ENCODE measurements at places on chromosomes 2 and 18. TPM values are rescaled to one million over a fixed set of nuclear protein-coding genes. Genes with fewer than 3 reads are reported as not detected.

GRCh38 chr2:101150306-101151145 is 656 bp downstream of the TBC1D8 start:
- peak; percentile 9 for ATAC-seq

DNA sequence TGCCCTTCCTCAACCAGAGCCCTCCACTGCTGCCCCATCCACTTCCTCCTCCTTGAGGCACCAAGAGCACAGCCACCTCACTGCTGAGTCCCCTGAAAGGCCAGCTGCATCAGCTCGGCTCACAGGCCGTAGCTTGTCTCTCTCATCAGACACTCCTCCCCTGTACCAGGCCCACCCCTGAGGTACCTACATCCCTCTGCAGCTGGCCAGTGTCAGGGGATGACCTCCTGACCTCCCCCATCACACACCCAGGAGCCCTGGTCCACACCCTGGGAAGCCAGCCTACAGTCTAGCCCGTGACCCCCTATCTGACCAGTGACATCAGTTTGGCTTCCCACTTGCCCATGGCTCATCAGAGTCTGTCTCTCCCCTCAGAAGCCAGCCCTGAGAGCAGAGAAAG is 205.6 kb downstream of the TNS1 start:
- ATAC-seq: no peak

DNA sequence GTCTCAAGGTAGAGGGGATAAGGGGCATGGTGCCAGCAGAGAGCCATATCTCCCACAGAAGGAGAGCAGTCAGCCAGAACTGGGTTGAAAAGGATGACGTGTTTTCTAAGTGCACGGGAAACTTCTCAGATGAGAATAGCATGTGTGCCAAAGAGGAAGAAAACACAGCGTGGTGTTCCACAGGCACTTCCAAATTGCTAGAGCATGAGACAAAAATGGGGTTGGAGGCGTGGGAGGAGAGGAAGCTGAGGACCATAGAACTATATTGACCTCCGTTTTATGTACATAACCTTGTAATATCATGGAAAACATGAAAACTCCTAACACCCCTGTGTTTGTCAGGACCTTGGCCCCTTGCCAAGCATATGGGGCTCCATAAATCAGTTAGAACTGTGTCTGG is 682.7 kb upstream of the RAB6C start:
- no peak for ATAC-seq

DNA sequence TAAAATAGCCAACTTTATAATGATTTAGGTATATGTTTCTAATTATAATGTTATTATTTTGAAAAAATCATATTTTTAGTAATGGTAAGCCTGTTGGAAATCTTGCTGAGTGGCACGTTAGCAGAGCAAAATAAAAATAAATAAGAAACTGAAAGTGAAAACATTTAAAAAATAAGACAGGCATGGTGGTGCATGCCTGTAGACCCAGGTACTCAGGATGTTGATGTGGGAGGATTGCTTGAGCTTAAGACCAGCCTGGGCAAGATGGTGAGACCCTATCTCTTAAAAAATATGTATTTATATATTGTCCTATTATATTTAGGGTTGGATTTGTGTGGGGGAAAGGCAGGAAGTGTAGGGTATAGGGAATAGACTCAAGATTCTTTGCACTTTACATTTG is 15.8 kb upstream of the ANKRD12 start:
- ATAC-seq: no peak

DNA sequence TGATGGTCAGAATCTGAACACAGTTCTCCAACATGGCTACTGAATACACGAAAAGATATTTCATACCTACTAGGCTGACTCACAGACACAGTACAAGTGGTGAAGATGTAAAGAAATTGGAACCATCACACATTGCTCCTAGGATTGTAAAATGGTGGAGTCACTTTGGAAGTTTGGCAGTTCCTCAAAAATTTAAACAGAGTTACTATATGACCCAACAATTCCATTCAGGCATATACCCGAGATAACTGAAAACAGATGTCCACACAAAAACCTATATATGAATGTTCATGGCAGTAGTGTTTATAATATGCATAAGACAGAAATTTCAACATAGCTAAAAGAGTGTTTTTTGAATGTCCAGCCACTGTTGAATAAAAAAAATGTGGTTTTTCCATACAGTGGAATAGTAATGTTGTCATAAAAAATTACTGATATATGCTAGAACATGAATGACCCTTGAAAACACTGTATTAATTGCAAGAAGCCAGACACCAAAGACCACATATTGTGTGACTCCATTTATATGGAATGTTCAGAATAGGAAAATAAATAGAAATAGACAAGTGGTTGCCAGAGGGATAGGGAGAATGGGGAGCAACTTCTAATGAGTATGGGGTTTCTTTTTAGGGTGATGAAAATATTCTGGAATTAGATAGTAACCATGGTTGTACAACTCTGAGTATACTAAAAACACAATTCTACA is 10.1 kb downstream of the RMP24 start:
- ATAC-seq: no peak

GRCh38 chr2:200756618-200757321 is 54.9 kb upstream of the BZW1 start:
- ATAC-seq: peak; percentile 99

GRCh38 chr2:88053934-88054781 is 1.4 kb downstream of the KRCC1 start:
- ATAC-seq: no peak

DNA sequence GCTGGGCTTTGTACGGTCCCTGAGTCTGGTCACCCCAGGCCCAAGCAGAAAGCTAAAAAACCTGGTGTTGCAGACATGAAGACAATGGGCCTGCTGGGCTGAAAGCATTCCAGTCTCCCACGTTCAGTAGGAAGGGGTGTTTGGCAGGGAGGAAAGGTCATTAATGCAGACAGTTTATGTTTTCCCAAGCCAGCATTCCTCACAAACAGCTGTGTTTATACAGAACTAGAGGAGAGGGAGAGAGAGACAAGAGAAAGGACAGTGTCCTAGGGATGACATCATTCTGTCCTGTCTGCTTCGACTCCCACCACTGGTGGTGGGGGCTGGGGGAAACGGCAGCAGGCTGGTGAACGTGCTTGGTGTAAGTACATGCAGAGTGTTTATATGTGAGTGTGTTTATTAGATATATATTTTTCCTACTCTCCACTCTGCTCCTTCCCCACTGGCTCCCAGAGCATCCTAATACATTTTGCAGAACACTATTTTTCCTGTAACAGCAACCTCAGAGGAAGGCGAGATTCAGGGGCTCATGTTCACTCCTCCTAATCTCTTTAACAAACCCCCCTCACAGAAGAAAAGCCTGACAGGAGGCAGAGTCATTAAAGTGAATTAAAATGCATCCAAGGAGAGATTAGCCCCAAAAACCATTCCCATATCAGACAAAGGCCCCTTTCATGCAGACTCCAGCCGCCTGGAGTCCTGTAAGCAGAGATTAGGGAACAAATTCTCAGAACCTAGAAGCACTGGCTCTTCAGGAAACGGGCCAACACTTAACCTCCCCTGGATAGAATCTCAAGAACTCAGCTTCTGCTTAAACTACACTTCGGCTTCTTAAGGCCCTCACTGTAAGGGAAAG is 380.4 kb downstream of the TNS1 start:
- ATAC-seq: peak; percentile 95

DNA sequence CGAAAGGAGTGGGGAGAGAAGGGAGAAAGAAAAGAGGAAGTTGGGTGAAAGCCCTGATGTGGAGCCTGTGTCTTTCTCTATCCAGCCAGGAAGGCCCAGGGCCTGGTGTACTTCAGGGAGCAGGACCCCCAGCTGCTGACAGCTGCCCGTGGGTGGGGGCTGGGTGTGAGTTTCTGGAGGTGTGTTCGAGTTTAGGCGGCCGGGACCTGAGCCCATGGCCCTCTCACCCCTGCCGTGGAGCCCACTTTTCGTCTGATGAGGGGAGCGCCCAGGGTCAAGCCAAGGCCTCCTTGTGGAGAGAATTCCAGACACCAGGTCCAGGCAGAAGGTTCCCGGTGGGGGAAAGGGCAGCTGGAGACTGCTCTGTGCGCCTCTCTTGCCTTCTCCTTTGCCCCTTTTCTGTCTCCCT is 2.2 kb downstream of the SIX3 start:
- no peak for ATAC-seq

DNA sequence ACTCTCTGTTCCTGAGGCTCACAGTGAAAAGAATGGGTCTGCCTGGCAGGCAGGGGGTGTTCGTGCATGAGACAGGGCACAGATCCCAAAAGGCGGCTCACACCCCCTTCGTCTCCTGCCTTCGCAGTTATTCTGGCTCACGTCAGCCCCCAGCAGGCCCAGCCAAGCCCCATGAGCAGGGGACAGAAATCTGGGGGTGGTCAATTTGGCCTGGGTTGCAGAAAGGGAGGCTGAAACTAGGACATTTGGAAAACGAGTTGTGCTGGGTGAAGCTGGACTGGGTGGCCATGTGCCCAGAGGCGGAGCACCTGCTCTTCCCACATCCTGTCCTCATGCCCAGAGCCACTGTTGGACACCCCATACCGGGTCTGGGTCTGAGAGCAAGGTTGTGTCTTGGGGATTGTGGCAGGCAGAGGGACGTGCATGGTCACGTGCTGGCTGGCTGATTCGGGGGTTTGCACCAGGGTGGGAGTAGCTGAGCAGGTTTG is 99.0 kb upstream of the MCFD2 start:
- no peak for ATAC-seq

GRCh38 chr2:169966454-169966853 is 139.2 kb downstream of the UBR3 start:
- no peak for ATAC-seq

DNA sequence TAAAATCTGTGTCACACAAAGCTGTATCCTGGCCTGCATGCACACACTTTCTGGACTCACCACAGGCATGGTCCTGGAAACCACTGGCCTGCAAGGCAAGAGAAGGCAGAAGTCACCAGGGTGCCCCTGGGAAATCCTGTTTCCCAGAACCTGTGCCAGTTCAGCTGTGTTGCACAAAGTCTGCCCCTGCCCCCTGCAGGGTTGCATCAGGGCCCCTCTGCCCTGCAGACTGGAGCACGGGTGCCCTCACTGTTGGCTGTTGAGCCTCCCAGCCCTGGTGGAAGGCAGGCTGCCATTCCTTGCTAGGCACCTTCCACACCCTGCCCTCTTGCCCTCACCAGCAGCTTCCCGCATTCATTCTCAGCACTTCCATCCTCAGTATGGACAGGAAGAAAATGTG is 18.0 kb upstream of the TUBB6 start:
- no peak for ATAC-seq

GRCh38 chr18:79525556-79526467 is 130.1 kb downstream of the NFATC1 start:
- peak; percentile 86 for ATAC-seq

DNA sequence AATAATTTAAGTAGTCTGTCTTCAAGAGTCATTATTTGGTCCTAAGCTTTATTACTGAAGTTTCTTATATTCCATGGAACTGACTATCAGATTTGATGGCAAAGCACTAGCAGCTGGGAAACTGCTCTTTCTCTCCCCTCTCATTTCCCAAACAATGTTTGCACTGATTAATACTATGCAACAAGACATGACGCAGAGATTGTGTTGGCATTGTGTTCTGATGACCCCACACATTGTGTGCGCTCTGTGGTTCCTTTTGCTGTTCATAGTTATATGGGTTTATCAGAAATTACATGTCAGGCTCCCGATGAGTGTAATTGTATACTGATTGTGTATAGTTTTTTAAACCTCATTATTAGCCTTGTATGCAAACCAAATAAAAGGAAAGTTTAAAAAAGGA is 331.6 kb upstream of the FANCL start:
- ATAC-seq: no peak

DNA sequence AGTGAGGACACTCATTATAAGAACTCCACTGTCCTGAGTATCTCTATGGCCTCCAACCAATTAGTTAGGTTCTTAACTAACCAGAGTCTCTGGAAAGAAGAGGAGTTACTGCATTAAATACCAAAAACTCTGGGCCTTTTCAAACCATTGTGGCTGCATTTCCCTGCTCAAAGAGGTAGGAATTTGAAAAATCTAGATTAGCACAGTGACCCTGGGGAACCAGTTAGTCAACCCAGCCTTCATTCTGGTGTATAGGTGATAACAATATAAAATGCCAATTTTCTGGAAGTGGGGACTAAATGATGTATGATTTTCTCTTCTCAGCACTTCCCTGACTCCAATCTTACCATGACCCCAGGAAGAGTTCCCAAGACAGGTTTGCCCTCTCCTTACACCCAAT is 287.8 kb upstream of the SETBP1 start:
- no peak for ATAC-seq

GRCh38 chr2:106189325-106189724 is 4.8 kb downstream of the UXS1 start:
- ATAC-seq: no peak

DNA sequence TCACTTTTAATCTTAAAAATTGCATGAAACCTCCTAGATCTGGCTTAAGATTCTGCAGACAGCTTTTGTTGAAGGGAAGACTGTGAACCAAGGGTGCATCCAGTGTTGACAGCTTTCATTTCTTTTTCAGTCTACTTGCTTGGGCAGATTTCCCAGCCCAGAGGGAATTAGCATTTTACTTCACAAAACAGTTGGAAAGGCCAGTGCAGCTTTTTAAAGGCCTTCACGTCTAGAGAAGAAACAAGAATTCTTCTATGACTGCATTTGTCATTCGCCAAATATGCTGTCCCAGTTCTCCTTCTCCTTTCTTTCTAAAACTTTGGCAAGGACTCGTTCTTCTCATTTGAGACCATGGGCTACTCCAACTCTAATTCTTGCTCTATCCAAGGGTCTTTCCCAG is 17.4 kb downstream of the NTSR2 start:
- ATAC-seq: no peak

DNA sequence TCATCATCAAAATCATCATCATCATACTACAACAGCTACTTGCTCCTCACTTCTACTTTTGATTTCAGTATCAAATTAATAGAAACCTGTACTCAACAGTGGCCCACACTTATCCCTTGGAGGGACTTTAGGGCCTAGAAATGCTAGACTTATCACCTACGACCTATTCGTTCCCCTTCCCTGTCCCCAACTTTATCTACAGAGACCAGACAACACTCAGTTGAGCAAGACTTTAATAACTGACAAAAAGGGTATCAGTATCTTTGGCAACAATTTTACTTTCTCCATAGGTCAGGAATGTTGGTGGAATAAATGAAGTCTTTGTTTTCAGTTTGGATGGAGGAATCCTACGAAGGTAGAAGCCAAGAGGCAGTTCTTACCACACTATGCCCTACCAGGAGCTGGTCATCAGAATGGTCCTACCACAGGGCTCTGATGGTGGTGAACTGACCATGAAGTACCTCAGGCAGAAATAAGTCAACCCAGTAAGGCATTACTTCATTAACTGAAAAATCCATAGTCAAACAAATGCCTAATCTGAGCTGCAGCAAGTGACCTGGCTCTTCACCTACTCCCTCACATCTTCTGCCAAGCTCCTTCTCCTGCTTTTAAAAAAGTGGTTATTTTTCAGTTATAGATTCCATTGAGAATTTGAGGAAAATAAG is 26.6 kb downstream of the MBD2 start:
- ATAC-seq: no peak

Gene L3MBTL4
- total RNA-seq: 3.9 TPM

Gene CCNYL1
- total RNA-seq: 46.0 TPM

Gene SPC25
- total RNA-seq: 2.2 TPM

Gene DNAJC5G
- not detected for total RNA-seq

Gene ADCYAP1
- total RNA-seq: 4.1 TPM

Gene DYNC1I2
- 164 TPM for total RNA-seq

Gene SERPINB13
- total RNA-seq: 0.21 TPM

Gene PRKAG3
- not detected for total RNA-seq

Gene RAMP1
- total RNA-seq: 1.1 TPM

Gene SLC11A1
- 0.67 TPM for total RNA-seq

Gene PLEKHH2
- 1.1 TPM for total RNA-seq

All from motor neuron (in vitro differentiated cells).